ENCODE measurements at places on chromosomes 2 and 18.

DNA sequence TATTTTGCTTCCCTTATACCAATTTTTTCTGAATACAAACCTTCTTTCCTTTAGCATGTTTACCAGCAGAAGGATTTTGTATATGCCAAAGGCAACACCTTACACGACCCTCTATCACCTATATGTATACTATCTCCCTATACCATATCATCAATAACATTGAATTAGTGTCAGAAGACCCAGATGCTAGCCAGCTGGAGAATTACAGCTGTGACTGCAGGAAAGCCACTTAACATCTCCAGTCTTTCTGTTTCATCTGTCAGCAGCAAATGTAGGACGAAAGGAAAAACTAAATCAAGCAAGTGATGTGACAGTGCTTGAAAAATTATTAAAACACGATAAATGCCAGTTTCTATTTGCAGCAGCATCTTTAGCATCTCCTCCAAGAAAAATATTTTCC lies 193.7 kb downstream of the STK39 start:
- no peak for DNase-seq

- no peak for DNase-seq
Observed at GRCh38 chr18:13703899-13704298, 22.5 kb downstream of the FAM210A start.

DNA sequence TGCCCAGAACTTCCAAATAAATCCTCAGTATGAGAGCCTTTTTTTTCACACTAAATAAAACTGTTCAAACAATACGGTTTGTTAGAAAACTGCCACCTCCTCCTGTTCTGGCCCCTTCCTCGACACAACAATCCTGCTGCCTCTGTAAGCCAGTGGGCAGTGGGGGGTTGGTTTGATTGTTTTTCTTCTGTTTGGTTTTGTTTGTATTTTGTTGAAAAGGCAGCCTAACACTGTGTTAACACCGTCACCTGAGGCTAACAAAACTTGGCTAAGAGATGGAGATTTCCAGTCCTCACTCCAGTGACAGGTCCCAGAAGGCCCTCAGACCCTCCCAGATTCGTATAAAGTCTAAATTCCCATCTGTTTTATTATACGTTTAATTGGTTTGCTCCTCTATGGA lies 402.1 kb downstream of the ZNF521 start:
- no peak for DNase-seq

- DNase-seq, result no peak
Observed at GRCh38 chr2:17317439-17317976, 200.7 kb downstream of the RAD51AP2 start.

DNA sequence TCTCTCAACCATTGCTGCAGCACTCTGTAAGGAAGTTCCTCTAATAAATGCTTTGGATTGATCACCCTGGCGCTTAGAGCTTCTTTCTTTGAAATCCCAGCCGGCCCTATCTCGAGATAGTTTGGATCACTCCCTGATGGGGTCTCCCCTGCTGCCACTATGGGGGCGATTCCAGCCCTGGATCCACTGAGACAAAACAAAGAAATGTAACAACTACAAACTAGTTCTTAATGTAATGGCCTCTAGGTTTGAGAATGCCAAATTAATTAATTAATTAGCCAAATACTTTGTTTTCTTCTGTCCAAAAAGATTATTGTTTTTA lies 15.2 kb downstream of the SRSF7 start:
- no peak for DNase-seq

DNA sequence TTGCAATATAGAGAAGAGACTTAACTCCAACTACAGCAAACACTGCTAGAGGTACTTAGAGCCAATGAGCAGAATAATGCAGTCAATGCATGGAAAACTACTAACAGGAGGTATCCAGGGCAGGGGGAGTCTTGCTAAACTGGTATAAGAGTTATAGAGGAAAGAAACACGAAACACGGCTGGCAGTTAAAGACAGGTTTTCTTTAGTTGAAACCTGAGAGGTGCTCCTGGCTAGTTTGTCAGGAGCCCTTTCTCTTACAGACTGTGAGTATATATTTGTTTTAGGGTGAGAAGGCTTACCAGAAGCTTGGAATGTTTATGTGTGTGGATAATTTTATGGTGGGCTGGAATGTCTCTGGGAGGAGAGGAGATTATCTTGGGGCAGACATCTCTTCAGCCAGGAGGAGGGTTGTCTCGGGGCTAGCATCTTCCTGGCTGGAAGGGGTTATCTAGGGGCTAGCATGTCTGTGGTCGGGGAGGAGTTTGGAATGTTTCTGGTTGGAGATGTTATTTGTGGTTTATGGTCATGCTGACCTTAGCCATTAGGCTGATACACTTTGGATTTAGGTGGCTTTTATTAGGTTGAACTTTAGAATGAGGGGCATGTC lies 1048.8 kb downstream of the DPP10 start:
- no peak for DNase-seq

DNA sequence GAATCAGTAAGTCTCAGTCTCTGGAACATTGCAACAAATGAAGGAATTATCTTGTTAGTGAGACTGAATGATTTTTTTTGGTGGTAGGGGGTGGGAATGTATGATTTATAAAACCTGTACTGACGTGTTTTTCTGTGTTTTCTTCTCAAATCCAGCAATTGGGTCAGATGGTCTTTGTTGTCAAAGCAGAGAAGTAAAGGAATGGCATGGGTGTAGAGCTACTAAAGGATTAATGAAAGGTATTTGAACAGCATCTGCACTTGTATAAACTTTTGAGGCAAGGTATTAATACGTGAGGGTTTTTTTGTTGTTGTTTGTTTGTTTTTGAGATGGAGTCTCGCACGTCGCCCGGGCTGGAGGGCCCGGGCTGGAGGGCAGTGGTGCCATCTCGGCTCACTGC lies 10.7 kb downstream of the DDX1 start:
- DNase-seq, result no peak

GRCh38 chr2:123853161-123853560 lies 171.9 kb upstream of the CNTNAP5 start:
- DNase-seq, result no peak

GRCh38 chr2:229689307-229689839 lies 25.0 kb downstream of the DNER start:
- no peak for DNase-seq

DNA sequence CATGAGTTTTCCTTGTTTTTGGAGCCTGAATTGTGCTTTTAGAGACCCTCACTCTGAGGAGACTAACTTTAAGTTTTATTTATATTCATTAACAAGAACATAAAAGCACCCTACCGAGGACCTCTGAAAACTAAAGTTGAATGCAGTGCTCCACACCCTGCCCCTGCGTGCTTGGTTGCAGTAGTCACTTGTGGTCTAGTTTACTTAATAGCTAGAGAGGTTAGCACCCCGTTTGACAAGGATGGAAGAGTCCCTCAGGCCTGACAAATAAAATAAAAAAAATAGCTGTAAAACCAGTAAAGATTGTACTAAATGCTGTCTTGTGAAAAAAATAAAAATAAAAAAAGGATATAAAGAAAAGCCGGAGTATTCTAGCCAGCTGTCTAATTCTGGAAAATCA lies 395.2 kb downstream of the MTX2 start:
- DNase-seq, result no peak

DNA sequence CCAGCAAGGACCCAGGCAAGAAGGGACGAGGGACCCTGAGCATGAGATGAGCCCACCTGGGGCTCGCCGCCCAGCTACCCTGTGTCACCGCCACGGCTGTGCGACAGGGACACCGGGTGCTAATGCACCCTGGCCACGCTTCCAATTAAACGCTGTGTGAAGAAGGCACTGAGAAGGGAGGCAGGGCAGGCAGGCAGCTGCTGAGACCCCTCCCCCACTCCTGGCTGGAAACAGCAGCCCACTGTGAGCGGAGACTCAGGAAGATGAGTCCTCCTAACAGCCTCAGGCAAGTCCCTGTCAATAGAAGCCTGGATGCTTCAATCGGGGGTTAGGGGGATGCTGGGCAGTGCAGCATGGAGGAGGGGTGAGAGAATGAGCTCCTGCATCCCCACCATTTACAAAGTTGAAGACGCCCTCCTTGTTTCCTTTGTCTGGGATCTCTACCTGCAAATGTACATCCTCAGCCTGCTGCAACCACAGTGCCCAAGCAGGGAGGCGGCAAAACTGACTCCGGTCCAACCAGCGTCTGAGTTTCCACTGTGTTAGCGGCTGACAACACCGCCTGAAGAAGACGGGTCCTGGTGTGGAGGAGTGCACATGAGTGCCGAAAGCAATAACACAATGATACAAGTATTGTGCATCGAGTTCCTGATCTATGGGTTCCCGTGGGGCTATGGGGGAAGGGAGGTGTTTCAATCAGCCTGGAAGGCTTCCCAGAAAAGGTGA lies 12.8 kb downstream of the TMEM163 start:
- no peak for DNase-seq

GRCh38 chr2:167939514-167940345 lies 307.7 kb downstream of the STK39 start:
- no peak for DNase-seq

DNA sequence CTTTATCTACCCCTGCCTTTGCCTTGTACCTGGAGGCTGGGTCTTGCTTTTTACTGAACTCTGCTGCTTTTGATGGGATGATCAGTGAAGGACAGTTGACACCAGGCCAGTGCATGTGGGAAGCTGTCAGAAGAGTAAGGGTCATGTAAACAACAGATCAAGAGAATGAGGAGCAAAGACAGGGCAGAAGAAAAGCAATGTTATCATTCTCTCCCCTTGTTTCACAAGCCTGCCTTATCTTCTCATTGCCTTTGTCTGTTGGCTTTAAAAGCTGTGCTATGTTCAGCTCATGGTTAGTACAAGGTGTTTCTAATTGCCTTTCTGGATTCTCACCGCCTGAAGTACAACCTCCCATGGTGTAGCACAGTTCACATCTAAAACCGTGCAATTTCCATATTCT lies 27.6 kb downstream of the LYPD1 start:
- DNase-seq, result peak; percentile 33

DNA sequence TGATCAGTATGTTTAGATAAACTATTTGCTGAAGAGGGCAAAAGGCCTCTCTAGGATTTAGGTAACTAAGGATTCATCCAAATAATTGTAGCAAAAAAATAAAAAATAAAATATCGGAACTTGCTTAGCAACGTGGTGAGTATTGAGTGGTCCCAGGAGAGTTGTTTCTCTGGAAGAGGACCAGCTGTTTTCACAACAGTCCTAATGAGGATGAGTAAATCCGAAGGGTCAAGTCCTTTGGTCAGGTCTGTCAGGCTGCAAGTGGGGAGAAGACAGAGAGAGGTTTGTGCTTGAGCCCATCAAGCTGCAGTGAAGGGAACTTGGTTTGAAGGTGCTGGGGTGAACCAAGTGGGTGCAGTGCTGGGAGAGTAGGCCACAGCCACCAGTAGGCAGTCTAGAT lies 539.2 kb downstream of the SLC4A3 start:
- DNase-seq, result no peak

- DNase-seq, result no peak
Observed at GRCh38 chr2:73893764-73894474, 1.1 kb downstream of the ACTG2 start.

DNA sequence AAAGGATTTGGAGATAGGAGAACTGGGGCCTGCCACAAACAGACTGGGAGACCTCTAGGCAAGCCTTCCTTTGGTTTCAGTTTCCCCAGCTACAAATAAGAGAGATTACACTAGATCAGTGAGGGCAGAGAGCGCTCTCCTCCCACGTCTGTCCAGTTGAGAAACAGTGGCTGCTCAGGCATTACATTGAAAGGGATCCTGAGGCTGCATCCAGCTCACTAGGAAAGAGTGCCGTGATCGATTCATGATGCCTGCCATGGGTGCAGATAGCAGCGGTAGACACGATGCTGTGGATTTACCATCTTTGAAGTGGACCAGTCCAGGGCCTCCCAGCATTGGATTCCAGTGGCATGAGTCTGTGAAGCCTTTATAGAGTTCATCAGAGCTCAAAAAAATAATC lies 62.6 kb downstream of the EN1 start:
- no peak for DNase-seq
